ENCODE measurements at places on chromosomes 1 and 21.

DNA sequence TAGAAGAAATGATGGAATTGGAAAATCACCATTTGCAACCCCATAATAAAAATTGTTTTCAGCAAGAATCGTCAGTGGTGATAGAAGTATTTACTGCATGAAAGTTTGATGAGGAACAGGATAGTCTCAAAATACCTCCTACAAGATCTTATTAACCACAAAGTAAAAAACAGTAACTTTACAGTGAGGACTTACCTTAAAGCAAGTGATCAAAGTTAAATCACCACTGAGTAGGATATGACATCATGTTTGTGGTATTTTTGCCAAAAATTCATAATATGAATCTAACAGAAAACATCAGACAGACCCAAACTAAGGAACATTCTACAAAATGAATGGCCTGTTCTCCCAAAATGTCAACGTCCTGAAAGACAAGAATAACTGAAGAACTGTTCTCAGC, 19.9 kb downstream of the ALDH9A1 start:
- H3K36me3 ChIP-seq: no peaks in the 10 kb centered on the region
- DNase-seq: no peak
- H3K4me1 ChIP-seq: no peaks in the 10 kb centered on the region

DNA sequence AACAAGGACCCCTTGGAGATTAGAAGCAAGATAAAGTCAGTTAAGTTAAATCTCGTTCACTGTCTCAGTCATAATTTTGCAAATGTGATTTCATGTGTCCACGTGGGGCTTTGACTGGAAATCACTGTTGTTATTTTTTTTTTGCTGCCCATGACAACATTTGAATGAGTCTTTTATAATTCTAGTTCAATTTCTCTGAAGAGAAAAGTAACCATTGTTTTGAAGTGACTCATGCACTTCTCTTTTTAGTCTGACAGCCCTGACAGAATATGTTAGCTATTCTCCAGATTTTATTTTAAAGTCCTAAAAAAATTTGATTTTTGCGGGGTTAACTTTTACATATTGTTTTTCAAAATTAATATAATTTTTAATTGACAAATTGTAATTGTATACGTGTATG, 30.7 kb upstream of the NLRP3 start:
- no peak for DNase-seq
- H3K4me1 ChIP-seq: no peaks in the 10 kb centered on the region
- no peak overlapping the region for H3K4me3 ChIP-seq
- no peak overlapping the region for H3K27ac ChIP-seq

DNA sequence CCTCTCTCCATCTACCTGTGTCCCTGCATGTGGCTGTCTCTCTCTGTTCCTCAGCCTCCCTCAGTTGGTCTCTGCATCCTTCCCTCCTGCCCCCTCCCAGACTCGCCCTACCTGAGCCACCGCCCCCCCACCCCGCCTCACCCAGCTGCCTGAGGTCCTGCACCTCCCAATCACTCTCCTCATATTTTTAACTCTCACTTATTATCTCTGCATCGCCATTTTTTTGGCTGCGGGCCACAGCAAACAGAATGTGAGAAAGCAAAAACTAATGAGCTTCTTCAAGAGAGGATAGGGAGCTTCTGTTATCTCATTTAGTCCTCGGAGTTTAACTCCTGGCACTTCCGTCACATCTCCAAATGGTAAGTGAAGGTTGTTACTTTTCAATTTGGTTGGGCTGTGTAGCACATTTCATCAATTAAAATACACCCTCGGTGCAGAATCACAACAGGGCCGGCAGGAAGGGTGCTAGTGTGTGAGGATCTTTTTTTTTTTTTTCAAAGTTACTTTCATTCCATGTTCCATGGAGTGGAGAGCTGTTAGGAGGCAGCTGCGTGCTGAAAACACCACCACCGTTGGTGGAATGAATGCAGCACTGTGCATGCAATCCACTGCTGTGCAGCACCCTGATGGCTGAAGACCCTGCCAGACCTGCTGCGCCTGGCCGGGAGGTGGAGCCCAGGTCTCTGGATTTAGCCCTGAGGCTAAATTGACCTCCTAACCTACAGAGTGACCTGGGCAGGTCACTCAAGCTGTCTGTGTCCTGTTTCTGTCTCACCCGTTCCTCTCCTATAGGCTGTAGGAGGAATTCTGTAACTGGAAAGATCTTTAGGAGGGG, 157.2 kb upstream of the NFIA start:
- H3K27ac ChIP-seq: no peak overlapping the region
- no peak overlapping the region for H3K4me3 ChIP-seq
- DNase-seq: no peak
- H3K4me1 ChIP-seq: peaks cover 31% of the 10 kb centered on the region
- no peaks in the 10 kb centered on the region for H3K27me3 ChIP-seq

DNA sequence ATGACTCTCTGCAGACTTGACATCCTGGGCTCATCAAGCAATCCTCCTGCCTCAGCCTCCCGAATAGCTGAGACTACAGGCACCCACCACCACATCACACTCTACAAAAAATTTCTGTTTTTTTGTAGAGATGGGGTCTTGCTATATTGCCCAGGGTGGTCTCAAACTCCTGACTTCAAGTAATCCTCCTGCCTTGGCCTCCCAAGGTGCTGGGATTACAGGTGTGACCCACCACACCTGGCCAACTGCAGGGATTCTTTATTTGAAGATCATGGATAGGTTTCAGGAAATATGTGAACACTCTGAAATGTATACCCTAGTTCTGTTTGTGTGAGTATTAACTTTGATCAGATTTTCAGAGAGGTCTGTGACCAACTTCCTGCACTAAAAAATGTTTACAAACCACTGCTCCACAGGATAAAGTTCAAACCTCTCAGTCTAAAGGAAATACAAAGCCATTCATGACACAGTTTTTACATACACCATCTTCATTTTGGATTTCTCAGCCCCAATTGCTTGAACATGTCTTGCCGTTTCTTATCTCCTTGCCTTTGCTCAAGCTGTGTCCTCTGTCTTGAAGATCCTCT, 252.3 kb upstream of the FGGY start:
- no peaks in the 10 kb centered on the region for H3K27me3 ChIP-seq
- H3K27ac ChIP-seq: peak overlapping the region; percentile 73
- H3K4me1 ChIP-seq: peaks cover 7% of the 10 kb centered on the region
- no peak overlapping the region for H3K4me3 ChIP-seq

DNA sequence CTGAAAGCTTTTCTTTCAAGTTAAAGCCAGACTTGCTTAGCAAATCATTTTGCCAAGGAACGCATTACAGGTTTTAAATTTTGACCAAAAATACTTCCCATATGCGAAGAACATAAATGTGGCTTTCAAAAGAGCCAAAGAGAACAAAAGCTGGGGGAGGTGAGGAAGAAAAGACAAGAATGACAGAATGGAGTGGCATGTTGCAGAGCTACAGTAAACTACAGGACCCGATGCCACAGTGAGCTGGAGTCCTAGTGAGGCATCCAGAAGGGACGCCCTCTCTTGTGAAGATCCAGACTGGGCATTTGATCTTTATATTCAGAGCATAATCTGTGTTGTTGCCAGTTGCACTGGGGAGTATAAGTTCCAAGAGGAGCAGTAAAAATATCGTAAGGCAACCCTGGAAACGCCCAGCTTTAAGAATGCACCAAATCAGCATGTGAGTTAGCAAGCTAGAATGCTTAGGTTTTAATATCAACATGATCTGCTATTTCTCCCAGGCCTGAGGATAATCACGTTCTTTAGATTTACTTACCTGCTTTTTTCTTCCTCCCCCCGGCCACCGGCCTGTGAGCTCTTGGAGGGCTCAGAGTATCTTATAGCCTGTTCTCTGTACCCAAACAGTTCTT, 48.4 kb upstream of the HOOK1 start:
- H3K27ac ChIP-seq: no peak overlapping the region
- no peak for DNase-seq
- no peaks in the 10 kb centered on the region for H3K27me3 ChIP-seq
- no peaks in the 10 kb centered on the region for H3K36me3 ChIP-seq
- no peaks in the 10 kb centered on the region for H3K4me1 ChIP-seq

- no peak for DNase-seq
- H3K36me3 ChIP-seq: peaks cover 50% of the 10 kb centered on the region
- peaks cover 5% of the 10 kb centered on the region for H3K4me1 ChIP-seq
- H3K27ac ChIP-seq: no peak overlapping the region
These were observed 14.6 kb downstream of the STRIP1 start for GRCh38 chr1:110048923-110049601.

- H3K4me1 ChIP-seq: no peaks in the 10 kb centered on the region
- no peak overlapping the region for H3K27ac ChIP-seq
- no peaks in the 10 kb centered on the region for H3K36me3 ChIP-seq
- H3K4me3 ChIP-seq: no peak overlapping the region
- no peak for DNase-seq
- H3K27me3 ChIP-seq: peaks cover 3% of the 10 kb centered on the region
These were observed 36.3 kb upstream of the PCBP3 start for GRCh38 chr21:45607021-45607908.

DNA sequence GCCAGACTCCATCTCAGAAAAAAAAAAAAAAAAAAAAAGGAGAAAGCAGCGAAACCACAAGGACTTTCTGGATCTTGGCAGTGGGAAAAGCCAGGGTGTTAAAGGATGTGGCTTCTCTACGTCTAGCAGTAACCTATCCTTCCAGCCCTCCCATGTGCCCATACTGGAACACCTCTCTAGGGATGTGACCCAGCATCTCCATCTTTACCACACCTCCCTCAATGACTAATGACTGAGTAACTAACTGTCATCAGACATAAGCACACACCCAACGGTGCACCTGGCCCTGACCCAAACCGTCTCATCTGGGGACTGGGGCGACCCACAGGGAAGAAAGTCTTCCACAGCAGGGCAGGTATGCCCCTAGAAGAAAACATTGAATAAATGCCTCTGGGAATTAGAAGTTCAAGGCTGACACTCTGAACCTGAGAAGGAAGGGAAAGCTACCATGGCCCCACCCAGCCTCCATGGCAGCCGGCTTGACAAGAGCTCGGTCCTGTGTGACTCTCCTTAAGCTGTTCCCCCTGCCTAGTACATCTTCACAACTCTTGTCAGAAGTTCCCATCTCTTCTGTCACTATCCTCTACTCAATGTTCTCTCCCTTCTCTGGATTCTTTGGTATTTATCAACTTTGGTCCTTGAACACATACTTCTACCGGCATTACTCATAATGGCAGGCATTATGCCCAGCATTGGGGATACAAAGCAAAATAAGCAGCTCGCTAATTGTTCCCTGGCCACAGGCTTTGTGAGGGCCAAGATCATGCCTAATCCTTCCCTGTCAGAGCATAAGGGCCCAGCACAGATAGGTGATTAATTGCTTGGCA, 14.8 kb upstream of the PAQR6 start:
- no peak overlapping the region for H3K27ac ChIP-seq
- H3K4me1 ChIP-seq: no peaks in the 10 kb centered on the region
- H3K27me3 ChIP-seq: no peaks in the 10 kb centered on the region

DNA sequence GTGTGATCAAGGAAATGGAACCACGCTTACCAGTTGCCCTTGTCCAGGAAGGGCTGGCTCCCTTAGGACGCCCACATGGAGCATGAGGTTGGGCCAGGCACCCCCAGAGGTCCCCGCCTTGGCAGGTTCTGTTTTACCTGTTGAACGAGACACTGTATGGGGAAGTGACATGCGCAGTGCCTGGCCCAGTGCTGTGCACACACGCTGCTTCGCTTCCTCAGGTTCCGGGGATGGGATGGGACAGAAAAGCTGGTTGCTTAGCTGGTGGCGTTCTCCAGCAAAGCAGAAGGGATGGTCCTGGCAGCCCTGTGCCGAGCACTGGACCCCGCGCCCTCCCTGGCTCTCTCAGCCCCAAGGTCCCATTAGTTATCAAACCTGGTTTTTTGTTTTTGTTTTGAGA, 20.7 kb downstream of the SLC66A1 start:
- no peaks in the 10 kb centered on the region for H3K27me3 ChIP-seq
- no peaks in the 10 kb centered on the region for H3K4me1 ChIP-seq
- no peaks in the 10 kb centered on the region for H3K36me3 ChIP-seq
- DNase-seq: no peak

- H3K36me3 ChIP-seq: no peaks in the 10 kb centered on the region
- H3K27ac ChIP-seq: no peak overlapping the region
- no peak overlapping the region for H3K4me3 ChIP-seq
- H3K4me1 ChIP-seq: peaks cover 15% of the 10 kb centered on the region
These were observed 92.3 kb downstream of the SPATA46 start for GRCh38 chr1:162284206-162284955.

DNA sequence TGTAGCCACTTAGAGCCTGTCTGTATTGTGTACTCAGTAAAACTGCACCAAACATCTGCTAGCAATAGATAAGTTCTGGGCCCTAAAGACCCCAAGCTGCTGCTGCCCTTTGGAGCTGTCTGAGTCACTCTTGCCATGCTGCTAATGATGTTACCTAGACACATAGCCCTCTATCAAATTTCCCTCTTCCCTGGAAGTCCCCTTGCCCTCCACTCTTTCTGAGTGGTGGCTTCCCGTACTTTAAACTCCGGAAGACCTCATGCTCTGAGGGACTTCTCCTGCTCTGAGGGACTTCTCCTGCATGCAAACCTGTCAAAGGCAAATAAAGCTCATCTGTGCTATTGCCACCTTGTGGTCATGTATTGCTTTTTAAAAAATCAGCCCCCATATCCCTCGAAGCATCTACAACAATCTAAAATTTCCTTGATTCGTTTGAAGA, 34.0 kb downstream of the FH start:
- no peaks in the 10 kb centered on the region for H3K4me1 ChIP-seq
- no peak overlapping the region for H3K4me3 ChIP-seq
- no peak for DNase-seq
- no peaks in the 10 kb centered on the region for H3K36me3 ChIP-seq
- H3K27me3 ChIP-seq: no peaks in the 10 kb centered on the region

GRCh38 chr21:35367553-35367952, 318.5 kb upstream of the RUNX1 start:
- H3K4me1 ChIP-seq: peaks cover 5% of the 10 kb centered on the region
- H3K36me3 ChIP-seq: no peaks in the 10 kb centered on the region
- no peak for DNase-seq
- no peak overlapping the region for H3K27ac ChIP-seq

DNA sequence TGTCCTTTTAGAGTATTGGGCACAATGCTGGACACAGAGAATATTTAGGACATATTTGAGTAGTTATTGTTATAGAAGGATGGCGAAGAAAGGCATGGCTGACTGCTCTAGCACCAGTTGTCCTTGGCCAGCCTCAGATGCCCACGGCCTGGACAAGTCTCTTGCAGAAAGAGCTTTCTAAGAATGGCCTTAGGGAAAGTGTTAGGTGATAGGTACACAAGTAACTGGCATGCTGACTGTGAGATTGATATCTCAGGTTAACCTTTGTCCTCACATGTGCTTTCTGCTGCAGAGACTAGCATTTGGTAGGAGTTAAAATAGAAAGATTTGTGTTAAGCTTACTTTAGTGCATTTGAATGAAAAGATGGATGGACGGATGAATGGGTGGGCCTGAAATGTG, 10.1 kb downstream of the SFT2D2 start:
- no peak overlapping the region for H3K27ac ChIP-seq
- H3K4me3 ChIP-seq: no peak overlapping the region
- no peaks in the 10 kb centered on the region for H3K27me3 ChIP-seq
- H3K36me3 ChIP-seq: peaks cover 100% of the 10 kb centered on the region
- H3K4me1 ChIP-seq: peaks cover 9% of the 10 kb centered on the region

DNA sequence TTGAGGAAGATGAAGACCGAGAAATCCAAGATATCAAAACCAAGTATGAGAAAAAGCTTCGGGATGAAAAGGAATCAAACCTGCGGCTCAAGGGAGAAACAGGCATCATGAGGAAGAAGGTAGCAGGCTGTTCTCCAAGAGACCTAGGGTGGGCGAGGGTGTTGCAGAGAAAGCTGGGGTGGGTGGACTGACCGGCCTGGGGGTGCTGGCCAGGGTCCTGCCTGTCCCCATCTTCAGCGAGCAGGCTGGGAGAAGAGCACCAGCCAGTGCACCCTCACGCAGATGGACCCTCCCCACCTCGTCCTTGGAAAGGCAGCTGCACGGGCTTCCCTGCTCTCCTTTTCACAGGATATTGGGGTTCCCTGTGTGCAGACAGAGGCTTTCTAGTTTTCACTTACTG, 46.9 kb upstream of the TMEM125 start:
- H3K4me3 ChIP-seq: no peak overlapping the region
- no peaks in the 10 kb centered on the region for H3K27me3 ChIP-seq
- H3K4me1 ChIP-seq: no peaks in the 10 kb centered on the region
- no peak for DNase-seq
- no peaks in the 10 kb centered on the region for H3K36me3 ChIP-seq

All from heart left ventricle (tissue), 16 donors.